Right renal pelvis (tissue), 4 donors: ENCODE measurements at places on chromosomes 12 and 14.
A peak's percentile ranks its signal among the peaks of the same experiment; 100 is the strongest.

DNA sequence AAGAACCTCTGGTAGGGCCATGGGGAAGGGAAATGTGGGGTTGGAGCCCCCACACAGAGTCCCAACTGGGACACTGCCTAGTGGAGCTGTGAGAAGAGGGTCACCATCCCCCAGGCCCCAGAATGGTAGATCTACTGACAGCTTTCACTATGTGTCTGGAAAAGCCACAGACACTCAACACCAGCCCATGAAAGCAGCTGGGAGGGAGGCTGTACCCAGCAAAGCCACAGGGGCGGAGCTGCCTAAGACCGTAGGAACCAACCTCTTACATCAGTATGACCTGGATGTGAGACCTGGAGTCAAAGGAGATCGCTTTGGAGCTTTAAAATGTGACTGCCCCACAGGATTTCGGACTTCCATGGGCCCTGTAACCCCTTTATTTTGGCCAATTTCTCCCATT lies 97.8 kb downstream of the HMGA2 start:
- no peak for DNase-seq

DNA sequence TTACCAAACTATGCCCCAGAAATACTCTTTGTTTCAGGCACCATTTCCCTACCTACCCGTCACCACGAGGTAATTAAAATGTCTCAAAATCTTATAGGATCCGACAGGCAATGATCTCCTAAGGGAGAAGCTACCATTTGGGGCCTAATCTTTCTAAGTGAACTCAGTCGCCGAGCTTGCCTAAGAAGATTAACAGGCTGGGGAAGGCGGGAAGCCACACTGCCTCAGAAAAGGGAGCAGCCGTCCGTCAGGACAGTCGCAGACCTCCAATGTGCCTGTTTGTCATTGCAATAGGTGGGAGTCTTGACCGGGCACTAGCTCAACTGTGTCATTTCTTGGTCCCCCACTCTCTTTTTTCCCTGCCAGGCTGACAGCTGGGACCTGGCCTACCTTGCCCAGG lies 4.6 kb downstream of the TTC7B start:
- no peak for DNase-seq

DNA sequence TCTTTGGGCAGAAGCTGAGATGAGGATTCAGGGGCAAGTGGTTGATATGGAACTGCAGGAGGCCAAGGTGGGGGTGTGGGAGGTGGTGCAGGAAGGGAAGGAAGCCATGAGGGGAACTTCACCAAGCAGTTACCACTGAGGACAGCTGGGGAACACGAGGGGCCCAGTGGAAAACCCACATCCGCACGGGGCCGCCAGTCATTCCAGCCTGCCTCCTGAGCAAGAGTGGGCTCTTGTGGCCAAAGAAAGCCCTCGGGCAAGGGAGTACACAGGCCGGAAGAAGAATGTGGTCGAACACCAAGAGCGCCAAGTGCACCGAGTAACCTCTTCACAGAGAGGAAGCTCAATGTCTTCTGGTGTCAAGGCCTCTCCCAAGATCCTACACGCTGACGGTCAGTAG lies 252.2 kb upstream of the FOXN3 start:
- DNase-seq: no peak

DNA sequence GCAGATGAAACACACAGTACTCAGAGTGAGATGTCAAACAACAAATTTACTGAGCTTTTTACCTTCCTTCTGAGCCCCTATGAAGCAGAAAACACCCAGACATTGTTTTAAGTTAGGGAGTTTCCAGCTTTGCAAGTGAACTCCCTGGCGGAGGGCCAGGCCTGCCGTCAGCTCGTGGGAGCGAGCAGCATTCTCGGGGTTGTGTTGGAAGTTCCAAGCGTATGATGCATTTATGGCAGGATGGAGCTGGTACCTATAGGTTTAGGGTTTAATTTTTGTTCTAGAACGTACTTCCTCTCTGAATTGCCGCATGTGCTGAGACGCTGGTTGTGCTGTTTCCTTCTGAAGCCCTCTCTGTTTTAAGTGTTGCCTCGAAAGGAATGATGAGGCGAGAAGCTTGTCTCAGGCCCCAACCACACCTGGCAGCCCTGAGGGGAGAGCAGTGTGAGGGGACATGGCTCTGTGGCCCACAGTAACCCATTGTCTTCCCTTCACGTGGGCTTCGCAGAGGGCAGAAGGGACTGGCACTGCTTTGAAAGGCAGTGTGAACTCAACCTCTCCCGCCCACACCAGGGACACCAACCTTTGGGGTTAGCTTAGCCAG lies 76.6 kb downstream of the SSPN start:
- DNase-seq: peak; percentile 40

DNA sequence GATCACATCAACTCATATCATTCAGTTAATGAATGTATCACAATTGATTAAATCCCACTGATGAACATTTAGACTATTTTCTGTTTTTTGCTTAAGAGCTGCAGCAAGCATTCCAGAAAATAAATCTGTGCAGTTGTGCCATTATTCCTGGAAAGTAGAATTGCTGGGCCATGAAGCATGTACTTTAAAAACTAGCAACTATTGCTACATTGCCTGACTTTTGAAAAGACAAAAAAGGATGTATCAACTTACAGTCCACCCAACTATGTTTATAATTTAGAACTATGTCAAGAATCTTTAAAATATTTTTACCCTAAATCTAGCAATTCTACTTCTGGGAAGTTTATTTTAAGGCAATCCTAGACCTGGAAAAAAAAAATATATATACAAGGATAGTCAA lies 33.4 kb upstream of the ERGIC2 start:
- DNase-seq: no peak

- no peak for DNase-seq
These were observed 129.2 kb upstream of the SLCO1B1 start for GRCh38 chr12:21001778-21002177.

- DNase-seq: no peak
These were observed 11.5 kb upstream of the OR11G2 start for GRCh38 chr14:20179218-20179617.

DNA sequence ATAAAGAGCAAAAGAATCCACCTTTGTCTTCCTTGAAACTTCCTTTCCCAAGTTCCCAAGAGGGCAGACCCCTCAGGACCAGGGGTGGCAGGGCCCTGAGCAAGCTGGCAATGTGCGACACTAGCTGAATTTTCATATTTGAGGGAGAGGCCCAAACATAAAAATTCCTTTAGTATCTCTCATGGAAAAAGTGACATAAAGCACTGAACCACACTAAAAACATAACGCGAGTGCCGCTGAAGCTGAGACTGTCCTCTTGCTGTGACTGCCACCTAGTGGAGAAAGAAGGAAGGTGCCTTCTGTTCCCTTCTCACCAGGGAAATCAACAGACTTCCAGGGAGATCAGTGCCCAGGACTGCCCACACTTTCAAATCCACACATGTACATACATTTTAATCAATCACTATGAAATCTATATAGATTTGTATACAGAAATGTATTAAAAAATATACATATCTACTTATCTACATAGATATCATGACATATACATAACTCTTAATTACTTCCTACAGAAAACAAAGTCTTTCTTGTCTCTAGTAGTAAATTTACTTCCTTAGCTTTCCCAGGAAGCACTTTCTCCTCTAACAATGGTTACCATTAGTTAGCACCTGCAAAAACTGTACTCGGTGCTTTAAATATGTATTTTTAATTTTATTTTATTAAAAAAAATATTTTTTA lies 53.8 kb downstream of the SSH1 start:
- DNase-seq: peak; percentile 78

DNA sequence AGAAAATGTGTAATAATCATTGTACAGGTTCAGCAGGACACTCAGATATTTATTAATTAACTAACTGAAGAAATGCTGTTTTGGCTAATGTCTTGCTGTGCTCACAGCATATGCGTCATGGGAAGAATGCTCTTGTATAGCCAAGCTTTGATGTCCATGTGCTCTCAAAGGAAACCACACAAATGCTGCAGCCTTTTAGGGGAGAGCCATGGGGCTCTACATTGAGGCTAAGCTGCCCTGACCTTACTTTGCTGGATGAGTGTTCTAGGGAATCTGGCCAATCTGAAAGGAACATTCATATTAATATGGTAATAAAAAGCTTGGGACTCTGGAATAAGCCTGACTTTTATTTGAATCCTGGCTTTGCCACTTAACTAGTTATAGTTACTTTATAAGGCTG lies 9.5 kb upstream of the CRADD start:
- DNase-seq: no peak

GRCh38 chr12:40802656-40803055 lies 110.4 kb downstream of the CNTN1 start:
- no peak for DNase-seq
